ENCODE measurements at places on chromosomes 6 and 20.

- DNase-seq, result no peak
Observed at GRCh38 chr6:154998855-154999254, 3.7 kb downstream of the TIAM2 start.

DNA sequence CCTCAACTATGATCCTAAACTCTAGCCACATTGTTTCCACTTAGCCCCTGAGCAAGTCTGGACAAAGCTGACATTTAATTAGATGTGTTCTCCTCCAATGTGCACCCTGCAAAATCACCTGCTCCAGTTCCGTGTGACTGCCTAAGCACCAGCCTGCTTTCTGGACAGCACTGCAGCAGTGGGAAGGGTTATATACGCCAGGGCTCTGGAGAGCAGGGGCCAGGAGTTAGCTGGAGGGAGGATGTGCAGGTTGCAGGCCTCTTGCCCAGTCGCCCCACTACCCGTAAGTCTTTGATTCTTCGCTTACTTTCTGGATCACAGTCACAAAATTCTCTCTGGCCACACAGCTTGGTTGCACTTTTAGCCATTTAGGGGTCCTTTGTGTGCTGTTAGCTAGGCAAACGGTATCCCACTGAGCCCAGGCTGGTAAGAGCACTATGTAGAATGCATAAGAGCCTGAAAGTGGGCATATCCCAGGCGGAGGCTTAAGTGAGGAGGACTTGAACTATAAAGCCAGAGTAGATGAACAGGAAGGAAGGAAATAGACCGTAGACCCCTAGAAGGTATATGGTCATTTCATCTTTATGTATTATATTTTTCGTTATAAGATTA lies 10.7 kb upstream of the PLEKHG1 start:
- DNase-seq, result no peak

DNA sequence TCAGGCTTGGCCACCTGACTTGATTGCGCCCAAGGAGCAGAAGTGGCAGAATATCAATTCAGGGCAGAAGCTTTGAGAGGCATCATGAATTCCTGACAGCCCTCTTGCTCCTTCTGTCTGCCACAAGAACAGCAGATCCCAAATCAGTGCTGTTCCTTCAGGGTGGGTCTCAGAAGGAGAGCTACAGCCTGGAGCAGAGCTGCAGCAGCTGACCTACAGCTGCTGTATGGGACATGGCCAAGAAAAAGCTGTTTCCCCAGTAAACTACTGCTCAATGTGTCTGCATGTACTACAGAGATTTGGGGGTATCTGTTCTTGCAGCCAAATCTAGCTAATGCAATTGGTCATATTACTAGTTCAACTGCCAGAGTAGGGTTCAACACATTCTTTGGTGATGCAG lies 69.0 kb downstream of the SLC22A3 start:
- DNase-seq, result no peak

- DNase-seq, result no peak
Observed at GRCh38 chr6:25816252-25816651, 15.6 kb downstream of the SLC17A1 start.

- no peak for DNase-seq
Observed at GRCh38 chr6:43706788-43707187, 19.2 kb upstream of the MRPS18A start.

DNA sequence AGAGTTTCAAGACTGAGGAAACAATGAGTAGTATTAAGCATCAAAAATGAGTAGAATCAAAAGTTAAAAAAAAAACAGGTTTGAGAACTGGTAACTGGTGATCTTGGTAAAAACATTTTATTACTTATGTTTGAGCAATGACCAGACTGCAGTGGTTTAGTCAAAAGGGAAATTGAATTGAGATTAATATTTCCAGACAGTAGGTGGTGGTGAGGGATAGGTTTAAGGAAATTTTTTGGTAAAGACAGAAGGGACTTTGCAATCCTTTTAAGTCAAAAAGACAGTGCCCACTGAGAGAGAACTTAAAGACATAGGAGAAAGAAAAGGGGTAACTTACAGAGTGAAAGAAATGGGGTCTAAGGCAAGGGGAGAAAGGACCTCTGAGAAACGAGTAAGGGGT lies 156.9 kb downstream of the ASCC3 start:
- DNase-seq, result no peak

DNA sequence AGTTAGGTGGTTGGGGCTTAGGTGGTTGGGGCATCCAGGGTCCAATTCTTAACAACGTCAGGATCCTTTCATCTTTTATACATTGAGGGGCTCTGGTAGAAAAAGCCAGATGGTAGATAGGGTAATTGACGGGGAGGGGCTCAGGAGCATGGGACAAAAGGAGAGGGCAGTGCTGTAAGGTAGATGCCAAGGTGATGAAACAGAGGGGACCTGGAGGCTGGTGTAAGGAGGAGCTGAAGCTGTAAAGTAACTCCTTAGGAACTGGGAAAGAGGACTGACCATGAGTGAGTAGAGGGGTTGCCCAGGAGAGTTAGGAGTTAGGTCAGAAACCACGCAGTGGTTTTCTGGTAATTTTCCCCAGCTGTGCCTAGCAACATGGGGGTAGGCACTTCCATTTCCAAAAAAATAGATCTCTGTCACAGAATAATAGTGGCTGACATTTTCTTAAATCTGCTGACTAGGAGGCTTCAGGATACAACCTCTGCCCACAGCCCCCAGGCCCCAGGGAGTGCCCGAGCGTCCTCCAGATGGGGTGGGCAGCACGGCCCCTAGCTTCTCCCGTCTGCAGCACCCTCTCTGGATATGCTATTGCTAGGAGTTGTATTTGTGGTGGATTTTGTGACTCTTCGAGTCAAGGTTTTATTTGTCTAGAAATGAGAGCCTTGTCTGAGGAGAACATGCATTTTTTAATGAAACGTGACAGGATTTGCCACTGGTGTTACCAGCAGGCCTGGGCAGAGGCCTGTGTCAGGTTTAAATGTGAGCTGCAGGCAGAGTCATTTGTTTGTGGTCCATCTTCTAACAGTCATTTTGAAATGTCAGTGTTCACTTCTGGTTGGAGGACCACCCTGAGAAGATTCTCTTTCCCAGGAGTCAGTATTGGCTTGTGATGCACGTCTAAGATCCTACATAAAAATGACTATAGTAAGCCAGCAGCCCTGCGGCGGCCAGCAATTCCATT lies 44.6 kb downstream of the TULP4 start:
- no peak for DNase-seq

DNA sequence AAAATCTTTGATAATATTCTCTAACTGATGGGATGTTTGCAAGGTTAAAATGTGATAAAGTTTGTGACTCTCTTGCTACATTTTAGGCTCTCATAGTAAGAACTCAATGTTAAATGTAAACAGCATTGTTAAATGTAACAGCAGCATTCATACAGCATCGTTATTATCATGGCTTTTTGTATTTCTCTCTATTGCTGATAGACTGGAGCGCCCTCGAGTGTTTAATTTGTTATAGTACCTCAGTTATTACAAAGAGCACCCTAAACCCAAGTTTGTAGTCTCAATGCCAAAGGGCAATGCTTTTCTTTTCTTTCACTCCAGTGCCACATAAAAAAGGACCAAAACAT lies 14.9 kb upstream of the TTPAL start:
- DNase-seq, result no peak

DNA sequence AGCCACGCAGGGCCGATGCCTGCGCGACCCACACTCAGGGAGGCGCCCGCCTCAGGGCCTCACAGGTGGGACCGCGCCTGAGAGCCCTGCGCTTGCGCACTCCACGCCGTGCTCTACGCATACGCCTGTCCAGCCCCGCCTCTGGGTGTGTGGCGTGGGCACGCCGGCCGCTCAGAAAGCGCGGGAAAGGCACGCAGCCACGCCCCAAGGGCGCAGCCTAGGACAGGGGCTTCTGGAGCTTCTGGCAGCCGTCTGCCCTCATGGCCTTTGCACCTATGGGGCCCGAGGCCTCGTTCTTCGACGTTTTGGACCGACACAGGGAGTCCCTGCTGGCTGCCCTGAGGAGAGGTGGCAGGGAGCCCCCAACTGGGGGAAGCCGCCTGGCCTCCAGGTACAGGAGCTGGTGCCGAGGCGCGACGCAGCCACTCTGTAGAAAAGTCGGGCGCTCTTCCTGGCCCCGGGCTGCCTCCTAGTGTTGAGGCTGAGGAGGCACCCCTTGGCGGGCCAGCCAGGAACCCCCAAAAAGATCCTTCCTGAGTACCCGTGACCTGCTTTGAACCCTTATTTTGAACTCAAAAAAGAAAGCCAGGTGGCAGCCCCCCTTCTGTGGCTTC lies at the start of gene SPO11:
SPO11 (plus strand) TSS at position 196 of the 614 bp plus-strand sequence; CDS start at position 261, 65 bp downstream.
- no peak for DNase-seq

GRCh38 chr6:13668291-13668928 lies 43.2 kb downstream of the RANBP9 start:
- DNase-seq, result no peak

DNA sequence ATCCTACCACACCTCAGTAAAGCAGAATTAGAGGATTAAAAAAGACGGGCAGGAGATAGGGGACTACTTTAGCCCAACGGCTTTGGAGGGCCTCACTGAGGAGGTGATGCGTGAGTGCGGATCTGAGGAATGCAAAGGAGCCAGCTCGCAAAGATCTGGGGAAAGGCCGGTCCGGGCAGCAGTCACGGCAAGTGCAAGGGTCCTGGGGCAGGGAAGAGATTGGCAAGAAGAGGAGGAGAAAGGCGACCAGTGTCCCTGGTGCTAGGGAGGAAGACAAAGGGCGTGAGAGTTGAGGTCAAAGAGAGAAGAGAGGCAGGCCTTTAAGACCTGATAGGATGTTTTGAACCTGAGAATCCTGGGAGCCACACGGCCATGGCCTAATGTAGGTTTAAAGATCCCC lies 86.8 kb downstream of the KCNB1 start:
- no peak for DNase-seq

- no peak for DNase-seq
Observed at GRCh38 chr6:132715204-132715603, 1.3 kb upstream of the VNN1 start.

All from activated CD8-positive, alpha-beta memory T cell treated with anti-CD3 and anti-CD28 coated beads for 4 hours (primary cell).